Smooth muscle cell of the brain vasculature (primary cell): ENCODE measurements at places on chromosomes 3 and 15.

- no peak for DNase-seq
Measured at GRCh38 chr3:51530485-51530884, 8.0 kb upstream of the RAD54L2 start.

- DNase-seq: no peak
Measured at GRCh38 chr15:74242441-74243185, 6.5 kb downstream of the CCDC33 start.

- DNase-seq: no peak
Measured at GRCh38 chr15:34359416-34359815, 7.6 kb downstream of the LPCAT4 start.

DNA sequence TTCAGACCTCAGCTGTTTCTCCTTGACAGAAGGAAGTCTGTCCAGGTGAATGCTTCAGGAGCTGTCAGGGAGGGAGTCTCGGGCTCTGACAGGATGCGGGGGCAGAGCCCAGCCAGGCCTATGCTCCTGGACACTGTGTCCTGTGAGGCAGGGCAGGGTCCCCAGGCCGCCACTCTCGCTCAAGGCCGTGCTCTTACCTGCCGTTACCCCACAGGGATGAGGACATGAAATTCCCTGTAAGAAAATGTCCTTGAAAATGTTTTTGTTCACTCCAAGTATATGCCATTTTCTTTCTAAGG lies 63.9 kb downstream of the BOC start:
- no peak for DNase-seq

DNA sequence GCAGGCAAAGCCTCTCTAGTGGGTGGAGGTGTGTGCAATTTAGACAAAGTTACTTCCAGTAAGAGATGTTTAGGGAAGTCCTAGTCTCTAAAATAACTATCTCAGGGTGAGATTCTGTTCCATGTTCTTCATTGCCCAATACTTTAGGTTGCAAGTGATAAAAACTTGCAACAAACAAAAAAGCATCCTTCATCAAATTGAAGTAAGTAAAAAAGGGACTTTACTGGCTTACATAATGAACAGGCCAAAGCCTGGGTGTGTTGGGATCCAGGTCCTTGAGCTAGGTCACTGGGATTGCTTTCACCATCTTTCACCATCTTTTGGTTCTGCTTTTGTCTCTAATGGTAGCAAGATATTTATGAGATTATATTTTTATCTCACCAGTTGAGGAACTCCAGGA lies 38.3 kb downstream of the CX3CR1 start:
- DNase-seq: no peak

GRCh38 chr15:80695911-80696661 lies 976 bp downstream of the ABHD17C start:
- DNase-seq: no peak

GRCh38 chr3:112302150-112302830 lies 8.3 kb upstream of the SLC9C1 start:
- DNase-seq: no peak

- no peak for DNase-seq
Measured at GRCh38 chr3:100335434-100335833, 877 bp downstream of the NIT2 start.

DNA sequence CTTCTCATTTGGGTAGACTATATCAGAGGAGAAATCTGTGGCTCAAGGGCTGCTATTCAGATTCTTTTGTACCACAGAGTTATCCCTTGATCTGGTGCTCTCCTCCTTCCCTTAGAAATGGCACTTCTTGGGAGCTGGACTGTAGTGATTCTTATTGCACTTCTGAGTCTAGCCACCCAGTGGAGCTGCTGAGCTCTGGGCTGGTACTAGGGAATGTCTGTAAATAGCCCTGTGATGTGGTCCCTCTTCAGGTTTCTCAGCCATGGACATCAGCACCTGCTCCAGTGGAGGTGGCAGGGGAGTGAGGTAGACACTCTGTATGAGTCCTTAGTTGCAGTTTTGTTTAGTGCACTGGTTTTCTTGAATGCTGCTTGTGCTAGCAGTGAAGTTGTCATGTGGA lies 1292.6 kb downstream of the SI start:
- no peak for DNase-seq

- no peak for DNase-seq
Measured at GRCh38 chr3:102235679-102236078, 199.1 kb upstream of the ZPLD1 start.

DNA sequence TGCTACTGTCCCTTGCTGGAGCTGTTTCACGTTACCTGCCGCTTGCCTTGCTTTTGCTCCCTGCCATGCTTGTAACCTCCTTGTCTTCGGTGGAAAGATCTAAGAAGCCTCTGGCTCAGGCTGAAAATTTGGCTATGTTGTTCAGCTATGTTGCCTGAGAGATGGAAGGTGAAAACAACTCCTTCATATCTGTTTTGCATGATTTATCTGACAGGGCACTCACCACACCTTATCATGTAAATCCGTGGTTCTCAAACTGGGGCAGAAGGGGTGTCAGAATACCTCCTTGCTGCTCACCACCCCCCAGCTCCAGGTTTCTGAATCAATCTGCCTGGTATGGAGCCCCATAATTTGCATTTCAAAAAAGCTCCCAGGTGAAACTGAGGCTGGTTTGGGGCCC lies 6.5 kb upstream of the CORO2B start:
- no peak for DNase-seq

DNA sequence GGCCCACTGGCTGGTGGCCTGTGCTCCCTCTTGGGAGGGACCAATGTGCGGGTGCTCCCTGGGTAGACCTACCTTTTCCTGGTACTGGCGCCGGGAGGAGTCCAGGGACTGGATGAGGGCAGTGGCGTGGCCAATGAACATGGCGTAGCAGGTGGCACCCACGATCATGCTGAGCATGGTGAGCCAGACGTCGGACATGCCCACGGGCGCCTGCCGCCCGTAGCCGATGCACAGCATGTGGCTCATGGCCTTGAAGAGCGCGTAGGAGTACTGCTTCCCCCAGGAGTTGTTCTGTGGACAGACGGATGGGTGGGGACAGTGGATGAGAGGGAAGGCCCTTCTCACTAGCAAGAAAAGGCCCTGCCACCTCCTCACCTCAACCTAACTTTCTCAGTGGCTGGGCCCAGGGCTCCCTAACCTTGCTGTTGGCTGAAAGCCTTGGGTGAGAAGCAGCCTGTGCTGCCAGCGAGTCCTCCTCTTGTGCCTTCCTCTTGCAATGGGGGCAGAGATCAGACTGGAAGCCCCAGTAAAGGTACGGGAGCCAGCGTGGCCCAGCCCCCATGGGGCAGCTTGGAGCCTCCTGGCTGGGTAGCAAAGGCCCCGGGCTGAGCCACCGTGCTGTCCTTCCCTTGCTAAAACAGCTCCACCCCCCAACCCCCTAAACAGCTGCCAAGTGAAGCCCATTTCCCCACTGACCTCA lies 39.1 kb downstream of the HCN4 start:
- DNase-seq: no peak

- no peak for DNase-seq
Measured at GRCh38 chr3:28860307-28860706, 420.6 kb upstream of the RBMS3 start.

DNA sequence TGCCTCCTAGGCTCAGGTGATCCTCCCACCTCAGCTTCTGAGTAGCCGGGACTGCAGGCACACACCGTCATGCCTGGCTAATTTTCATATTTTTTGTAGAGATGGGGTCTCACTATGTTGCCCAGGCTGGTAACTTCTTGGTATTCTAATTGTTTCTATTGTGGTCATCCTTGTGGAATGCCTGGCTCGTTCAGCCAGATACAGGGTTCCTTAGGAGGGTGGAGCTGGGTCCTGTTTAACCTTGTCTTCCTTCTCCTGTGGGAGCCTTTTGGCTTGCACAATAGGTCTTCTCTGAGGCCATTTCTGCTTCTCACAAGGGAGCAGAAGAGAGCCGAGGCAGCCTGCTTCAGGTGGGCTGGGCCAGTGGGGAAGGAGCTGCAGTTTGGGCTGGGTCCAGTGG lies 15.7 kb downstream of the PLEKHO2 start:
- DNase-seq: no peak

DNA sequence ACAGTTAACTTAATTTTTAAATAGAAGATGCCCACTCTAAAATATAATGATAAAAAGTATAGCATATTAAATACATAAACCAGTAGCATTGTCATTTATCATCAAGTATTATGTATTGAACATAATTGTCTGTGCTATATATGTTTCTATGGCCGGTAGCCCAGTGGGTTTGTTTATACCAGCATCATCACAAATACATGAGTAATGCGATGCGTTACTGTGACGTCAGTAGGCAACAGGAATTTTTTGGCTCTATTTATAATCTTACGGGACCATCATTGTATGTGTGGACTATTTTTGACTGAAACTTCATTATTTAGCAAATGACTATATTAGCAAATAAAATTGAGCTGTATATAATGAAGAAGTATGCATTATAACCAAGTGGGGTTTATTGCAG lies 82.1 kb downstream of the FLNB start:
- no peak for DNase-seq

DNA sequence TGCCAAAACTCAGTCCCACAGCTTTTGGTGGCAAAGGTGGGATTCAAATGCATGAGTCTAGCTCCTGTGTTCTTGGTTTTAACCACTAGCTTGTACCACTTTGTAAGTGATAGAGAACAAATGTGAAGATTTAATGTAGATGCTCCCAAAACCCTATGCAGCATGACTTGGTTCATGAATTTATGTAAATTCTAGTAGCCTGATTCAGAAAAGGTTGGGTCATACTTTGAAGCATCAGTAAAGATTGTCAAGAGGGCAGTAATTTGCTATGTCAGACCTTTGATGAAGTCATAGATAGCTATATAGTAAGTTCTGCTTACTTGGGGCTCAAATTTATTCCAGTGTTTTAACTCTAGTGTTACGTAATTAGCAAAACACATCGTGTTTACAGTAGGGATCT lies 75.6 kb downstream of the VPS8 start:
- DNase-seq: no peak

DNA sequence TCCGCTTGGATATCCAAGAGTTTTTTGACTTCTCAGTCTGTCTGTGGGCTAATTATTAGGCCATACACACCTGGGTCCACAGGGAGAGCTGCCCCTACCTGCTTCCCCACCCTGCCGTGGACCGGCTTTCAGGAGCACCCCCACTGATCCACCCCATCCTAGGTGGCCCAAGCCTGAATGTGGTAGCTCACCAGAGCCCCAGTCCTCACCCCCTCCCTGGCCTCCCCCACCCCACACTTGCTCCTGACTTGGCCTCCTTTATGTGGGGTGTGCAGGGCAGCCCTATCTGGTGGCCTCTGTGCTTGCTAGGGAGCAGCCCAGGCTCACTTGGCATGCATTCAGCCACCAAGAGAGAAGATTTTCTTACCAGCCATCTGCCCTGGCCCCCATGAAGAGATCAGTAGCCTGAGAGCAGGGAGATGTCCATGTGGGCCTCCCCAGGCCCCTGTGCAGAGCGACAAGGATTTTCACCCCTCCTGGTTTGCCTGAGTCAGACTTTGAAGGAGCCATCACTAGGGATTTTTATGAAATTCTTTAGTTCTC lies 11.2 kb downstream of the LRRK1 start:
- no peak for DNase-seq

GRCh38 chr15:77772641-77773402 lies 140.1 kb upstream of the LINGO1 start:
- no peak for DNase-seq

DNA sequence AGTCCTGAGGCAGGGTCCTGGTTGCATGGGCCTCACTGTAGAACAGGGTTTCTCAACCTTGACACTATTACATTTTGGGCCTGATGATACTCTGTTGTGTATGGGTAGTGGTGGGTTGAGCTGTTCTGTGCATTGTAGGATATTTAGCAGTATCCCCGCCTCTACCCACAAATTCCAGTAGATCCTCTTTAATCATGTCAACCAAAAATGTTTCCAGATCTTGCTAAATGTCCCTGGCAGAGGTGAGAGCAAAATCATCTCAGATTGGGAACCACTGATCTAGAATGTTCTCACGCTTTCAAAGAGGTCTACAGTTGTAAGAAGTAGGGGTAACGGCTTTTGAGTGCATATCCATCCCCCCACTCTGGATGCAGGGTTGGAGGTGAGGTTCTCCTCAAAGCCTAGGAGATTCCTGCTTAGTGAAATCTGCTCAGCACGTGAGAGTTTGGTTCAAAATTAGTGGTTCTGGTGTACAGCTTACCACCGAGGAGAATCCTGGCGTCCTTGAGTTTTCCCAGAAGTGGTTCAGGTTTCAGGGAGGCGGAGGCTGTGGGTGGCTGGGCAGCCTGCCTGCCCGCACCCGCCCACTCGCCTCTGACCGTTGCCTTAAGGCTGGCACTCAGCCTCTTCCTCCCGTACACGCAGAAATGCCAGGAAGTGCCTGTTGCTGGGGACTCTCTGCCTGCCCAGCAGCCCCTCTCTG lies 5.3 kb downstream of the ACVR2B start:
- DNase-seq: no peak

DNA sequence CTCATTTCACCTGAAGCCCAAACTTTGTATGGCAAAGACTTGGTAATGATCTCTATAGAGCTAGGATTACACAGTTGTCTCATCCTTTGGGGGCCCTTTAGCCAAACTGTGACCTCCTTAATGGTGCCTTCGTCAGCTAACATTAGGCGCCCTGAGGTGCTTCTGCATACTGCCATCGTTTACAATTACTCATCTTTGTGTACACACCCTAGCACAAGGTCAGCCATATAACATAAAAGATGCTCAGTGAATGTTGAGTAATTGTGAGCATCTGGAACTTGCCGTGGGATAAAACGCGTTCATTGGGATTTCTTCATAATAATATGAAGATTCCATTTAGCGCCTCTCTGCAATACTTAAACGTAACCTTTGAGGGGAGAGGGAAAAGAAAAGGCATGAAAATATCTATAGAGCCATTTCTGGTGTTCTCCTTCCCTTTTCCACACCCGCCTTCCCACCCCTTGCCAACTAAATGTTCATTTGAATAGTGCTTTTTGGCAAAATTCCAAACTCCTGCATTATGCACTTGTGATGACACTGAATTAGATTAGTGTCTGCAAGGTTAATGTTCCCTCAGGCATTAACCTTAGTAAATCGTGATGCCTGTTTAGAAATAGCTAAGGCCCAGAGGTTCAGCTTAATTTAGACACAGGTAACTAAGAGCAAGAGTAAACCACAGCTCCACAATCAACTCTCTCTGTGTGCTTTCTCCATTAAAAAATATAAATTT lies 990 bp upstream of the ZNF148 start:
- DNase-seq: no peak

DNA sequence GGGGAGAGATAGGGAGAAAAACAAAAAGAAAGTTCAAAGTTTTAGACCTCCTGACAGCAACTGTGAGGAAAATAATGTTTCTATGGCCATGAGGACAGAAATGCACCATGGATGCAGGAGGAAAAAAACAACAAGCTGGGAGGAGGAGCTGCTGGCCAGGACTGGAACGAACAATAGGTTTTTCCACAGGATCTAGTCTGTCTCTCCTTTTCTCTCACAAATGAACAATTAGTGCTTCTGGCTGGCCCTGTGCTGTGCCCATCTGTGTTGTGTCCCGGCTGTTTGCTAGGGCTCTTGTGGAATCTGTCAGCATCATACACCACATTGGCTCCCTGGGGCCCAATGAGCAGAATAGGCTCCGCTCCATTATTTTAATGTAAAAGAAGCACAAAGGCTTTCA lies 15.2 kb downstream of the GK5 start:
- DNase-seq: no peak

DNA sequence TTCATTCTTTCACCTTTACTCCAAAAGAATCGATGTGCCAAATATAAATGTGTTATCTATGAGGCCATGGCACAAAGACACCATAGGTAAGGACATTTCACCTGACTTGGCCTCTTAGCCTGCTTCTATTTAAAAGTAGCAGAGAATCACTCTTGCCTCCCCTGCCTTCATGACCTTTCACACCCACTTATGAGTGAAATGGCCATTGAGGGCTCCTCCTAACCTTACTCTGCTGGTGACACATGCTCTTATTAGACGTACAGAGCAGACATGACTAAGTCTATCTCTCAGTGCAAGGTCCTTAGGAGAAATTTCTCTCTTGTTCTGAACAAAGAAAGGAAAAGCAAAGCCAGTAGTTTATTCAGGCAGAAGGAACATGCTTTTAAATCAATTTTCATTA lies 150.7 kb downstream of the LRTM1 start:
- no peak for DNase-seq
